ENCODE measurements at places on chromosomes 7 and 10.

- no peak for DNase-seq
Measured at GRCh38 chr10:96851281-96851680, 19.2 kb downstream of the LCOR start.

DNA sequence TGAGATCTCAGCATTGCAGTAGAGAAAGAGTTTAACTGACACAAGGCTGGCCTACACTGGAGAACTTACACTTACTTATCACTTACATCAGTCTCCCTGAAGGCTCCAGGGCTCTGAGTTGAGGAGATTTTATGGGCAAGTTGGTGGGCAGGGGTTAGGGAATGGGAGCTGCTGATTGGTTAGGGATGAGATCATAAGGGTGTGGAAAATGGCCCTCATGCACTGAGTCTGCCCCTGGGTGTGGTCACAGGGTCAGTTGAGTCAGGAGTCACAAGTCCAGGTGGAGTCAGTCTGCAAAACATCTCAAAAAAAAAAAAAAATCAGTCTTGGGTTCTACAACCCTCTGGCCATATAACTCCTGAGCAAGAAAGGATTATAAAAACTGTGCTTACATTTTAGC, 60.5 kb downstream of the PPP1R17 start:
- DNase-seq, result no peak

GRCh38 chr10:11793762-11794479, 29.2 kb upstream of the PROSER2 start:
- no peak for DNase-seq

DNA sequence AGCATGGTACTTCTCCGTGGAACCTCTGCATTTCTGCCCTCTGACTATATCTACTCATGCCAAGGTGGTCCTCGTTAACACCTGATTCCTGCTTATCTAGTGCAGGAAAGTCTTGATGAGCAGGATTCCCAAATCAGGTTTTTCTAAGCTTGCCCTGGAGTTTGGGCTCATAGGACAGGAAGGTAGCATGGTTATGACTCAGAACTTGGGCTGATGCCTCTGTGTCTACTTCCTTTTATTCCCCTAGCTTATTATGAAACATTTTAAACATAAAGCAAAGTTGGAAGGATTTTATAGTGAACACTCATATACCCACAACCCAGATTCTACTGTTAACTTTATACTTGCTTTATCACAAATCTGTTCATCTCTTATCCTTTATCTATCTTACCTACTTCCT, 5.6 kb downstream of the SUFU start:
- DNase-seq, result no peak

- no peak for DNase-seq
Measured at GRCh38 chr10:6759961-6760360, 179.9 kb upstream of the PRKCQ start.

DNA sequence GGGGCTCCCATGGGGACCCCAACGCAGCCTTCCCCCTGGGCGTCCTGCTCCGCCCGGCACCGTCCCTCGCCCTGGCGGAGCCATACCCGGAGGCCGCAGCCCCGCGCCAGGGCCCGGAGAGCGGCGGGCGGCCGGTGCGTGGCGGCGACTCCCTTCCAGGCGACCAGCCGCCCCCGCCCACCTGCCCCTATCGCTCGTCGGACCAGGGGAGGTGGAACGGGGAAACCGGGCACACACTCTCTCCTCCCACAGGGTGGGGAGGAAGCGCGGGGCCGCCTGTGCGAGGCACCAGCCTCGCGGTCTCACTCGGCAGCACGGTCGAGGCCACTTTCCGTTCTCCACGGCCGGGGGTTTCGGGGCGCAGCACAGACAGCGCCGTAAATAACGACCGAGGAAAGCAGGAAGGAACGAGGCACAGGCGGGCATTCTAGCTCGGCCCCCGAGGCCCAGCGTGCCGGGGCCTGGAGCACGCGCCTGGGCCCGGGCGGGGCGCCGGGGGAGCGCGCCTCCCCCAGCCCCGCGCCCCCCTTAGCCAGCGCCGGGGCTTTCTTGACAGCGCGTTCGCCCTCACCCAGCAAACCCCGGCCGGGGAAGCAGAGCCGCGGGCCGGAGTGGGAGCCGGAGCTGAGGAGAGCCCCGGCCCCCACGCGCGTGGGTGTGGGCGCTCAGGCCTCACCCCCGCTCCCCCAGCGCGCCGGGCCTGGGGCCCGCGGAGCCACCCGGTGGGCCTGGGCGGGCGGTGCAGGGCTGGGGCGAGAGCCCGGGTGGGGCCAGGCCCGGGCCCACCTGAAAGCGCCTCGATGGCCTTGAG, 936 bp downstream of the IGF2BP3 start:
- DNase-seq, result peak; percentile 13

DNA sequence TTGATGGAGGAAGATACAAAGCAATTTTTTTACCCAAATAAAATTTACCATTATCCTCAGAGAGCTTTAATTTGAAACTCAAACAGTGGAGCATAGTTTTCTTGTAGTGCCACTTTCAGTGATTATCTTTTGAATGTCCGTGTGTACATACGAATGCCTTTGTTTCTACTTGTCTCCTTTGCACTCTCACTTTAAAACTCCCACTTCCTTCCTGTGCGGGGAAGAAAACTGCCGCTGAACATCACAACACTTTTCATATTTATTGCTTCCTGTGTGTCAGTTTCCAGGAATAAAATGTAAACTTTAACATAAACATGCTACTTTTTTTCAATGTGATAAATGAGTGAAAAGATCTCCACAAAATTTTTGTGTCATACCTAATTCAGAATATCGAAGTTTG, 102.4 kb downstream of the SEMA3A start:
- no peak for DNase-seq

DNA sequence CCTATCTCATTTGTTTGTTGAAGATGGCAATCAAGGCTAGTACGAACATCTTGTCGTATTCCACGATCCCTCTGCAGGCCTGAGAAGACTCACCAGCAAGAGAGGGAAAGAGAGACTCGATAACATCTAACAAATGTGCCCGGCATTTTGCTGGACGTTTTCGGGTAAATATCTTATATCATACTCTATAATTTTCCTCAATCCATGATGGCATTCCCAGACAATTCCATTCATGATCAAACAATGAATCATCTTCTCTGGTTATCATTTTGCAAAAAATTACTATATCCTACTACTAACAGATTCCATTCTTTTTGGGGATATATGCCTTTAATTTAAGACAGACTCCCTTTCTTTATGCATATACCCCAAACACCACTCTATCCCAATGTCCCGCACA, 118.1 kb downstream of the TYW1B start:
- DNase-seq, result no peak

DNA sequence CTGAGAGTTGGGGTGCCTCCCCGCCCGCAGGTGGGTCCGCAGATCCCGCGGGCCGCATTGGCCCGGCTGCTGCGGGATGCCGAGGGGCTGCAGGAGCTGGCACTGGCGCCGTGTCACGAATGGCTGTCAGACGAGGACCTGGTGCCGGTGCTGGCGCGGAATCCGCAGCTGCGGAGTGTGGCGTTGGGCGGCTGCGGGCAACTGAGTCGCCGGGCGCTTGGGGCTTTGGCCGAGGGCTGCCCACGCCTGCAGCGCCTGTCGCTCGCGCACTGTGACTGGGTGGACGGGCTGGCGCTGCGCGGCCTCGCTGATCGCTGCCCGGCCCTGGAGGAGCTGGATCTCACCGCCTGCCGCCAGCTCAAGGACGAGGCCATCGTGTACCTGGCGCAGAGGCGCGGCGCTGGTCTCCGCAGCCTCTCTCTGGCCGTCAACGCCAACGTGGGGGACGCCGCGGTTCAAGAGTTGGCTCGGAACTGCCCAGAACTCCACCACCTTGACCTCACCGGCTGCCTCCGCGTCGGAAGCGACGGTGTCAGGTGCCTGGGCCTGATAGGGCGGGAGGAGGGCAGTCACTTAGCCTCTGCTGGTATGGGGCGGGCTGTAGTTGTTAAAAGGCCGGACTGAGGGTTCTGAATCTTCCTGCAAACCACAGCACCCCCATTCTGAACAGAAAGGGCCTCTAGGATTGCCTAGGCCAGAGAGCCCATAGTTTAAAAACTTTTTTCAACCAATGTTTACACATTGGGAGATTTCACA, 1.3 kb downstream of the FBXL15 start:
- DNase-seq, result no peak

DNA sequence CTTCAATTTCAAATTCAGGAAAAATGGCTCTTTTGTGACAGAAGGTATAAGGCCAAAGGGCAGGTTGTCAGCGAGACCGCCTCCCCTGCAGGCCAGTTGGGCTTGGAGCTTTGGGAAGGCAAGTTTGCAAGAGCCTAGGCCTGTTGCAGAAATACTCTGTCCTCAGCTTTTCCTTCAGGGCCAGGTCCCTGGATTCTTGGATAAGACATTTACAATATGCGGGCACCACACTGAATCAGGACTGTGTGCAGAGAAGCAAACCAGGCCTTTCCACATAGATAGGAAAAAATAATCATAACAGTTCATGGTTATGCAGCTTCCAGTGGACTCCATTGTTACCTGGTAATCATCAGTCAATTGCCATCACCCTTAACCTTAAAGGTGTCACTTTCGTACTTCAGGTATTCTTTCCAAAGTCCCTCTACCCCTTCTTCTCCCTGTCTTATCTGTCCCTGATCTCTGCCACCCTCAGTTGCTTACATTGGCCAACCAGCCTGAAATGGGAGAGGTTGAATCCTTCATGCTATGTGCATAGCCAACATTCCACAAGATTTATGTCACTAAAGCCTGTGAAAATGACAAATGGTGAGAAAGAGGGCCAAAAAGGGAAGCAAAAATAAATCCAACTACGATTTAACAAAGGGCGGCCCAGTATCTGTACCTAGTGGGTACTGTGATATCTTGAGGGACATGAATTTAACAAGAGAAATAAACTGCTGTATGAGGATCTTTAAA, 304.5 kb upstream of the NFE2L3 start:
- DNase-seq, result no peak

DNA sequence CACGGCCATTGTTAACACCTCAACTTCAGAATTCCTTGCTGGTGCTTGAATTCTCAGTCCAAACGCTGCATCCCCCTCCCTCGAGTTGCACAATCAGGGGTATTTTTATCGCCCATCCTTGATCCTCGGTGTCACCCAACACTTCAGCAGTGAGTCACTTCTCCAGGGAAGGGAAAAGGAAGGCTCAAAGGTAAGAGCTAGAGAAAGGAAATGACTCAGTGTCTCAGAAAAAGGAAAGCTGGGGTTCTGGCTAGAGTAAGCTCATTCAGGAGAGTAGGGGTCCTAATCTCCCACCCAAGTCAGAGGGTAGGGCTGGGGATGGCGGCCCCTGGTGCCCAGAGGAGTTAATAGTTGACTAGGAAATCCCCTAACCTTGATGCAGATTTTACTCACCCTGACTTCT, 39.8 kb upstream of the TRIM8 start:
- no peak for DNase-seq

DNA sequence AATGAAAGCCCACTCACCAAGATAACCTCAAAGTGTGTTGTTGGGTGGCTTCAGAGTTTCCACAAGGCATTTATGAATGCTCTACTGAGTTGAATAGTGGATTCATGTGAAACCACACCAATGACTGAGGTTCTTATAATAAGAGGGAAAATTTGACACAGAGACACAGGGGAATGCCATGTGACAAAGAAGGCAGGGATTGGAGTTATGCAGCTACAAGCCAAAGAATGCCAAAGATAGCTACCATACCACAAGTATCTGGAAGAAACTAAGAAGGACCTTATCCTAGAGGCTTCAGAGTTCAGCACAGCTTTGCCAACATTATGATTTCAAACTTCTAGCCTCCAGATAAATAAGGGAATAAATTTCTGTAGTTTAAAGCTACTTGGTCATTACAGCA, 68.0 kb upstream of the PCDH15 start:
- DNase-seq, result no peak

DNA sequence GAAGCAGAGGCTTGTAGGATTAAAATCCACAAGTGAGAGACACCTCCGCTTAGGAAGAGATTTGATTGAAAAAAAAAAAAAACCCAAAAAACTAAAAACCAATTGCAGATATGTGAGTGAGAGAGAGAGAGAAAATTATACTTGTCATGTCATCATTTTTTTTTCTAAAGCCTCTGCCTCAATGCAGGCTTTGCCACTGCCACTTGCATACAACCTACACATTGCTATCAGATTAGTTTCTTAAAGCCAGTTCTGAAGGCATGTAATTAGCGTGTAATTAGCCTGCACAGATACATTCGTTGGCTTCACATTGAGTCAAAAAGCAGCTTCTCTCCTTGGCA, 86.1 kb upstream of the MTPN start:
- DNase-seq, result no peak

DNA sequence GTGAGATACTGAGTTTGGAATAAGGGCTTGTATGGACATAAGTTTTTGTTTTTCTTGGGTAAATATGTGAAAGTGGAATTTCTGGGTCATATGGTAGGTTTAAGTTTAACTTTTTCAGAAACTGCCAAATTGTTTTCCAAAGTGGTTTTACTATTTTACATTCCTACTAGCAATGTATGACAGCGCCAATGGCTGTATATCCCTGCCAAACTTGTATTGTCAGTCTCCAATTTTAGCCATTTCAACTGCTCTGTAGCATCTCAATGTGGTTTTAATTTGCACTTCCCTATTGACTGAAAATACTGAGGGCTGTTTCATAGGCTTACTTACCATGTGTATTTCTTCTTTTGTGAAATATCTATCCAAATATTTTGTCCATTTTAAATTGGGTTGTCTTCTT, 90.5 kb upstream of the ZNF32 start:
- no peak for DNase-seq

DNA sequence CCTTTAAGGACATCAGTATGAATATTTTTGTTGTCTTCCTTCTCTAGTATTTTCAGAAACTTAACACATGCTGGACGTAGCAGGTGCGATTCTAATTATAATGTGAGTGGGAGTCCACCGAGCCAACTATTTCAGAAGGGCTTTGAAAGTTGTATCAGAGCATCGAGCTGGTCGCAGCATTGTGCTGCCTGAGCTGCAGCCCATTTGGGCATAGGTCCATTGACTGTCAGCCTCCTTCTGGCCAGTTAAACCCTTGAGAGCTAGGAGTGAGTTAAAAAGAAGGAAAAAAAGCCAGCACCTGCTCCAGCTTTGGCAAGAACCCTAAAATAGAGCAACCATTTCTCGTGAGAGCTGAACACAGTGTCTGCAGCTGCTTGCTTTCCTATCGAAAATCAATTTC, 47.8 kb downstream of the SLC35G1 start:
- no peak for DNase-seq

- peak; percentile 35 for DNase-seq
Measured at GRCh38 chr7:42493436-42494198, 256.6 kb upstream of the GLI3 start.

GRCh38 chr10:95404864-95405263, 114.1 kb upstream of the PDLIM1 start:
- no peak for DNase-seq

DNA sequence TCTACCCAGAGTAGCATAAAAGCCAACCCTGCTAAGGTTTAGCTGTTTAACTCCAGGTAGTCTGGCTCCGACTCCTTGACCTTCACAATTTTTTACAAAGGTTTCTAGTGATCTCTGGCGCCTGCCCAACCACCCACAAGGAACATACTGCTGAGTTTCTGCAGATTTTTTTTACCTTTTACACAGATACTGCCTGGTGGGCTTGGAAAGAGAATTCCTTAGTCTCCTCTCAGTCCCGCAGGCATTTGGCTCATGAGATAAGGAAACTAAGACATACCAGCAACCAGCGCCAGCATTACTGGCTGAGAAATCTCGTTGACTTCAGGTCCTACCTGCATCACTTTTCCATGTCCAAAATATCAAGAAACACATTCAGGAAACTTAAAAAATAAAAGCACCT, 51.1 kb upstream of the LYZL1 start:
- DNase-seq, result no peak
